ENCODE measurements at places on chromosomes 13 and 19.

- no peak for DNase-seq
Observed at GRCh38 chr13:49530457-49530856, 34.7 kb downstream of the PHF11 start.

GRCh38 chr19:21568816-21569493, 63.6 kb downstream of the ZNF429 start:
- peak; percentile 78 for DNase-seq

DNA sequence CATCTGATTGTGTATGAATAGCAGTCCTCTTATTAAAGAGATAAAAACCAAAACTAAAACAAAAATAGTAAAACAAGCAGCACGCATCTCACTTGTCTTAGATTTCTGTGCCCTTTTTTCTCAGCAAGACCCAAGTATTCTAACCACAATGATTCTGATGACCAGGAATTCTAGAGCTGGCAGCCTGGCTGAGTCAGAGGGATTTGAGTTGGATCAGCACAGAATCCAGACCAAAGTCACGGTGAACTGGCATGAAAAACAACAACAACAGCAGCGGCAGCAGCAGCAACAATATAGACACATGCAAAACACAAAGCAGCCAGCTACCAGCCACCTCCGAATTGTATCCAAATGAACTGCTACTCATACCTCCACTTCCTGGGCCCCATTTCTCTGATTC, 360.5 kb downstream of the KCNRG start:
- DNase-seq, result no peak

DNA sequence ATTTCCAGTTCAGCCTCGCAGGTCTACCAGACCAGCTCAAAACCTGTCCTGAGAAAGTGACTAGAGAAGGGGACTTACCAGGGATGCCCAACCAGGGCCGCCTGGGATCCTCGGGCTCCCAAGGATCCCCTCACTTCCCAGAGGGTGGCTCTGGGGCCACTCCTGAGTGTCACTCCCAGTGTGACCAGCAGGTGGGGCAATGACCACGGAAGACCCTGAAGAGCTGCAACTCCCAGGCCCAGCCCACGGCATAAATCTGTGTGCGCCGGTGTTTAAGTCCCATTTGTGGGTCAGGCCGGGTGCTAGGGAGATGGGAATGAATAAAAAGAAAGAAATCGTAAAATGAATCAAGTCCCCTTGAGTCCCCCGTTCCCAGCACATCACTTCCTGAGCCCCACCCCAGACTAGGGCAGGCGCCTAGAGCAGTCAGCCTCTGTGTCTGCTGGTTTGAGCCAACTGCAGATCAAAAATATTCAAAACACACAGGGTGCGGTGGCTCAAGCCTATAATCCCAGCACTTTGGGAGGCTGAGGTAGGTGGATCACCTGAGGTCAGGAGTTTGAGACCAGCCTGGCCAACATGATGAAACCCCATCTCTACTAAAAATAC, 10.7 kb downstream of the PTGIR start:
- DNase-seq, result peak; percentile 93

DNA sequence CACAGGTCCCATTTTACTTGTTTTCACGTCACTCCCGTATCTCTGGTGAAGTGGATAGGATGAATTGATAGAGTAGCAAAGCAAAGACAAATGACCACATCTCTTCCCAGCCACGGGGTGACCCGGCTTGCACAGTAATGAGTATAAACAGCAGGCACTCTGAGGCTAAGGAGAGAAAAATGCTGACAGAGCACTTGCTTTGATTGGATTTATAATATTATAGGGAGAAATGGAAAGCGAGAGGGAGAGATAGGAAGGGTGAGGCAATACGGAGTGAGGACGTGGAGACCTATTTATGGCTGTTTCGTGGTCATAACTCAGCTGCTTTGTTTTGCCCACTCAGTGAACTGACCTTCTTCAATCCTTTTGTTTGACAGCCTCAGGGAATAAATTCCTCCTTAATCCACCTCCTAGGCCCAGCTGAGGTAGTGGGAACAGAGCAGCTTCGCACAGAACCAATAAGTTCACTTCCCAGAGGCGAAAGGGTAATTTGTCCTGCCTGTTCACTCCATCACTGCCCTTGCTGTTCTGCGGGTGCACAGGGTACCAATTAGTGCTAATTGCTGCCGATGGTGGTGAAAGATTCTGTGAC, 68.6 kb downstream of the ERCC5 start:
- DNase-seq, result no peak

- no peak for DNase-seq
Observed at GRCh38 chr19:17338433-17339078, 1.2 kb downstream of the GTPBP3 start.

- no peak for DNase-seq
Observed at GRCh38 chr13:66430269-66430668, 799.9 kb downstream of the PCDH9 start.

GRCh38 chr13:21573920-21574712, 29.9 kb downstream of the MICU2 start:
- DNase-seq, result no peak

DNA sequence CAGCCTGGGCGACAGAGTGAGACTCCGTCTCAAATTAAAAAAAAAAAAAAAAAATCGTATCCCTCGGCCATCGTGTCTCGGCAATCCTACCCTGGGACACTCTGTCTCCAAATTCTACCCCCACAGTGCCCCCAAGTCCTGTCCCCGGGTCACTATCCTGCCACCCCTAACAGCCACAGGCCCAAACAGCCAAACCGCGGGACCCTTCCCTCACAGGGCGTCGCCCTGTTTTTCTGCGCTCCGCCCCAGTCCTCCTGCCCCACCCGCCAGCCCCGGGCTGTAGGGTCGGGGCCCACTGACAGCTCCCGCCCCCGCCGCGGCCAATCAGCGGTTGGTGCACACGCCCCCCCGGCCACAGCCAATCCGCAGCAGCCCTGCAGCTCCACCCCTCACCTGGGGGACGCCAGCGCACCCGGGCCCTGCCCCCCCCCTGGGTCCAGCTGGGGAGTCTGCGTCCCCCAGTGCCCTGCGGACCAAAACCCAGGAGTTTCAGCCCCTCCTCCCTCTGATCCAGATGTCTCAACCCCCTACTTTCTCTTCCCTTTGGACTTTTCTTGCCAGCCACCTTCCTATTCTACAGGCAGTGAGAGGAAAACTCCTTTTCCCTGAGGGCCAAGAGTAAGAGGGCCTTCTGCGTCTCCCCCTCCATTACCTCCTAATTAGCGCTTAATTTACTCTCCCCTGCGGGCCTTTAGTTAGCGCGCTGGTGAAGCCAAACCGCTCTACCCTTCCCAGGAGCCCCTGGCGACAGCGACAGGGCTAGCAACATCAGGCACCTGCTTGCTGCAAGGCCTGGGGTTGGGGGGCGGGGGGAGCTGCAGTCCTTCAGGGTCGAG, 1.5 kb upstream of the BCAT2 start:
- peak; percentile 95 for DNase-seq

DNA sequence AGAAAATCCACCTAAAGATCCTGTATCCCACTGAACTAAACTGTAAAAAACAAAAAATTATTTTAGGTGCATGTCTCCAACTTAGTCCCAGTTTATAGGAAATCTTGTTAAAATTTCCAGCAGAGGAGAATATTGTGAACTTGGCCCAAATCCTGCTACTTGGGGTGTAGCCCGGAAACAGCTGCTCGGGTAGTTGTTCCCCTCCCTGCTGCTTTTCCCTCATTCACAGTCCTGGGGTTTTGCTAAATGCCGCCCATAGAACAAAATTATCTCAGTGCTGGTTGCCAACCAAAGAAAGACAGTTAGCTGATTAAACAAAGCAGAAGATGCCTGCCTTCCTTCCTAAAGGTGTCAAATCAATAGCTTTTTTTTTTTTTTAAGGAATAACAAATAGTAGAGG, 330.5 kb upstream of the KLF12 start:
- no peak for DNase-seq

- no peak for DNase-seq
Observed at GRCh38 chr13:97174638-97175037, 47.5 kb upstream of the MBNL2 start.

- no peak for DNase-seq
Observed at GRCh38 chr19:29741776-29742175, 26.7 kb upstream of the C19orf12 start.

- no peak for DNase-seq
Observed at GRCh38 chr13:46860722-46861121, 36.1 kb downstream of the HTR2A start.

DNA sequence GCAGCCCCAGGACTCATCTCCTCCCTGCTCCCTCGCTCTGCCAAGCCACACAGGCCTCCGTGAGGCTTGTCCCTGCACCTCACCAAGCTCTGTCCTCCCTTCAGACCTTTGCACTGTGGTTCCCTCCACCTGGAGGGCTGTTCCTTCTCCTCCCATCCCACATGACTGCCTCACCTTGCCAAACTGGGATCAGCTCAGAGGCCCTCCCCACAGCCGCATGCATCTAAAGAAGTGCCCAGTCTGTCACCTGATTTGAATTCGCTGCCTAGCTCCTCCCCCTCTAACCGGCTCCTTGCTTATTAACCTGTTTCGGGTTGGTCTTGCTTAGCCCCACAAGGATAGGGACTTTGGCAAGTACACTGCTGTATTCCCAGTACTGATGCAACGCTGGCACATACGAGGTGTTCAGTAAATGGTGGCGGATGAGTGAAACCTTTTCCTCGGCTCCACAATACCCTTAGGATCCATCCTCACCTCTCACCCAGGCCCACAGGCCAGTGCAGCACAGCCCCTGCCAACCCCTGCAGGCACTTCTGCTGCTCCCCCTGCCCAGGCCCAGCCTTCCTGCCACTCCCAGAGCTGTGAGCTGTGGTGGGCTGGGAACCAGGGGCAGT, 4.4 kb downstream of the AKT2 start:
- DNase-seq, result no peak

GRCh38 chr13:46544208-46544607, 8.8 kb upstream of the LRCH1 start:
- DNase-seq, result no peak

DNA sequence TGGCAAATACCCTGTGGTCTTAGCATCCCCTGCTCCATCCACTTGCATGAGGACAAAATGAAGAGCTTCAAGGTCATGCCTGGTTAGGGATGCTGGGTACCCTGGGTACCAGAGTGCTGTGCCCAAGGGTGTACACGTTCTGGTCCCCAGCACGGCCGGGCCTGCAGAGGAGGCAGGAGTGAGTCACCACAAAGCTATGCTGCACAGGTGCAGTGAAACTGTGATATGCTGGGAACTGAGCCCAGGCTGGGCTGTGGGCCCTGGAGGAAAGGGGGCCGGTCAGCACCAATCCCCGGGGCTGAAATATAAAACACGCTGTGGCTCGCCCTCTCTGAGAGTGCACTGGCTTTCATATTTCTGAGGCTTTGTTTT, 95.1 kb downstream of the TSHZ3 start:
- no peak for DNase-seq

GRCh38 chr19:33552191-33552927, 30.8 kb upstream of the PEPD start:
- no peak for DNase-seq

DNA sequence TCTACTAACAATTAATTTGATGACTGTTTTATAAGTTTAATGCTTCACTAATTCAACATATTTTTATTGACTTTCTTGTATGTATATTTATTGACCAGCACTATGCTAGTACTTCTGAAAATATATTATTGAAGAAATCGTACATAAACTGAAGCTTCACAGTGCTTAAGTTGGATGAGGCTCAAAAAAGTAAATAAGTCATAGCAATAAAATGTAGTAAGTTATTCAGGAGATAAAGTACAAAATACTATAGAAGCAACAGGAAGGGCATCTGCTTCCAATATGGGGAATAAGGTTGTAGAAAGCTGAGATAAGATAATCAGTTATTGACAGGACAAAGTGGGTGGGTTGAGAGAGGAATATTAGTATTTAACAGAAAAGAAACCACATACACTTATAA, 944.9 kb upstream of the MIR17HG start:
- no peak for DNase-seq
